GDM1 (cell line): ENCODE measurements at places on chromosomes 4 and X.
A peak's percentile ranks its signal among the peaks of the same experiment; 100 is the strongest.

DNA sequence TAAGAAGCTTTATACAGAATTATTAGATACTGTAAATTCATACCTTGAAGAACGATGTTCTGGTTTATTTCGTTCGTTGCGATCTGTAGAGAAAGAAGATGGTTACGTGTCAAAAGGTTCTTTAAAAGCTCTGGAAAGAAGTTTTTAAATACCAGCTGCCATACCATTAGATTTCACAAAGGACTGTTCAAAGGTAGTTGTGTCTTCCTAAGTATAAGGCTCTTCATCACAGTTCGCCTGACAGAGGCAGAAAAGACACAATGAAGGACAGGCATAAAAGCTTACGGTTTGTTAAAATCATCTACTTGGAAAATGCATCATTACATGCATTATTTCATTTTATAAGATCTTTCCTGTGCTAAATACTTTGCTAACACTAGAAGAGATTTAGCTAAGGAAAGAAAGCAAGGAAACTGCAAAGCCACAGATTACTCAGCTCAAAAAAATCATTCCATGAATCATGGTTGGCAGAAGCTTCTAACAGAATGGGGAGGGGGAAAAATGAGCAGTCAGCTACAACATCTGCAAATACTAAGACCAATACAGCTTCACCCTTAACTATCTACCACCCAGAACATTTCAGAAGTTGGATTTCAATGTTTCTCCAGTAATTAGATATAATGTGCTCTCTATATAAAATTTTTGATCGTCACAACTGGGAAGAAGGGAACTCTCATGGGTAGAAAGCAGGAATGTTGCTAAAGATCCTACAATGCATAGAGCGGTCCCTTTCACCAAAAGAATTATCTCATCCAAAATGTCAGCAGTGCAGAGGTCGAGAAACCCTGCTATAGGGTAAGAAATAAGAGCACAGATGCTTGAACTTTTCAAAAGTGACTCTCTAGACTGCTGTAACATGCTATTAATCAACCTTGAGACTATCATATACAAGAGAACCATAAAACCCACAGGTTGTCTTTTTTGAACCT, 50.7 kb upstream of the PRSS48 start:
- DNase-seq, result no peak

GRCh38 chr4:69517674-69518073, 22.0 kb upstream of the UGT2B4 start:
- DNase-seq, result no peak

- no peak for DNase-seq
Measured at GRCh38 chr4:110735686-110736085, 112.8 kb upstream of the PITX2 start.

- no peak for DNase-seq
Measured at GRCh38 chrX:41377624-41378023, 43.7 kb downstream of the DDX3X start.

GRCh38 chr4:40144716-40145115, 52.1 kb upstream of the RHOH start:
- DNase-seq, result no peak

- DNase-seq, result no peak
Measured at GRCh38 chrX:111671668-111672067, 9.3 kb upstream of the ALG13 start.

DNA sequence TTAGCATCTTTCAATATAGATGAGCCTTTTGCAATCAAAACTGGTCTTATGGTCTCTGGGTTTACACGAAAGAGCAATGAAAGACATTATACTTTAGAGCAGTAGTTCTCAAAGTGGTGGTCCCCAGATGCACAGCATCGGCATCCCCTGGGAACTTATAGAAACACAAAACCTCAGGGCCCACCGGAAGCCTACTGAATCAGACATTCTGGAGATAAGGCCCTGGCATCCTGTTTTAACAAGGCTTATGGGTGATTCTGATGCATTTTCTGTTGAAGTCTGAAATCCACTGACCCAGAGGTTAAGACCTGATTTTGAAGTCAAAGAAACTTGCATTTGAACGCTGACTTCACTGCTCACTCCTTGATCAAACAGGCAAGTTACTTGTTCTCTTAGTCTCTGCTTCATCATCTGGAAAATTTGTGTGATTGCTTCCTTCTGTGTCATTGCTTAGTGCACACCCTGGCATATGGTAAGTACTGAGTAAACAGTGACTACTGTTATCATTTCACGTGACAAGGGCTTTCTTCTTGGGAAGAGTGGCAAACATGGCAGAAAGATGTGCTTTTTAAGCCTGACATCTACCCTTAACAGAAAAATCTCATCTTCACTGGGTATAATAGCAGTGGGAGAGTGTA, 14.5 kb downstream of the CHRNA9 start:
- no peak for DNase-seq

DNA sequence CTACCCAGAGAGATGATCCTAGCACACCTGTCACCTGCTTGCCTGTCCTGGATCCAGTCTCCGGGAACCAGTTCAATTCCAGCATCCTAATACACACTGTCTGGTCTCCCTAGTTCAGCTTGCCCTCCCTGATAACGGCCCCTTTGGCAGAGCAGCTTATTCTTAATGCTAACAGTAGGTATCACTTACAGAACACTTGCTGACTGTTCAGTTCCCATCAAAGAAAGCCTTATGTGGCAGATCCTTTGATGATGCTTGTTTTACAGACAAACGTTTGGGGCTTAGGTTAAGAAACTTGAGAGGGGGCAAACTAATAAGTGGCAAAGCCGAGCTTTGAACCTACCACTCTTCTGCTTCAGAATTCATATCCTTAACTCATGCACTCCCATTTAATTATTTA, 890 bp downstream of the RASSF6 start:
- DNase-seq, result no peak

DNA sequence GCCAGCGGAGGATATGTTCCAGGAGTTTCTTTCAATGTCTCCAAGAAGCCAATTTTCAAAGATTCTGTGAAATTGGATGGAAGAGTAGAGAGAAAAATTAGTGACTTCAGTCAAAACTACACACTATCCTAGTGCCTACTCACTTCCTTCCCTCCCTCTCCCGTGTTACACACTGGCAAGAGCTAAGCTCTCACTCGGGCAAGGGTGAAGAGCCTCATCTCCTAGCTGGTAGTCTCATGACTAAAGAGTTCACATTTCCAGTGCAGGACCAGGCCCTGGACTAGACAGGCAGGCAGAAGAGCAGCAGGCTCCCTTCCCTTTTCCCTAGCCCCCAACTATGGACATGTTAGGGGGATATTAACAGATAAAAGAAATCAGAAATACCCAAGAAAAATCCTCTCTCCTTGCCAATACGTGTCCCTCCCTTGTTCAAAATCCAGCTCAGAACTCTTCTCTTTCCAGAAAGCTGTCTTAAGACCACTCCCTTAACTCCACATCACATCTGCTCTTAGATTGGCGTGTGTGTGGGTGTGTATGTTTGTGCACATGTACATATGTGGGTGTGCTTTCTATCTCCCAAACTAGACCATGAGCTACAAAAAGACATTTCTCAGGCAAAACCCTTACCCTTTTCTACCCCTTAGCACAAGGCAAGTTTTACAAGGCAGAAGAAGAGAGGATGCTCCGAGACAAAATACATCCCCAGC, 29.9 kb downstream of the ZDHHC9 start:
- DNase-seq, result no peak

- DNase-seq, result no peak
Measured at GRCh38 chrX:3815896-3816664, 102.6 kb upstream of the PRKX start.

- peak; percentile 46 for DNase-seq
Measured at GRCh38 chr4:5051278-5052203, at the start of gene STK32B. Gene STK32B (plus strand): TSS chr4:5051480.

DNA sequence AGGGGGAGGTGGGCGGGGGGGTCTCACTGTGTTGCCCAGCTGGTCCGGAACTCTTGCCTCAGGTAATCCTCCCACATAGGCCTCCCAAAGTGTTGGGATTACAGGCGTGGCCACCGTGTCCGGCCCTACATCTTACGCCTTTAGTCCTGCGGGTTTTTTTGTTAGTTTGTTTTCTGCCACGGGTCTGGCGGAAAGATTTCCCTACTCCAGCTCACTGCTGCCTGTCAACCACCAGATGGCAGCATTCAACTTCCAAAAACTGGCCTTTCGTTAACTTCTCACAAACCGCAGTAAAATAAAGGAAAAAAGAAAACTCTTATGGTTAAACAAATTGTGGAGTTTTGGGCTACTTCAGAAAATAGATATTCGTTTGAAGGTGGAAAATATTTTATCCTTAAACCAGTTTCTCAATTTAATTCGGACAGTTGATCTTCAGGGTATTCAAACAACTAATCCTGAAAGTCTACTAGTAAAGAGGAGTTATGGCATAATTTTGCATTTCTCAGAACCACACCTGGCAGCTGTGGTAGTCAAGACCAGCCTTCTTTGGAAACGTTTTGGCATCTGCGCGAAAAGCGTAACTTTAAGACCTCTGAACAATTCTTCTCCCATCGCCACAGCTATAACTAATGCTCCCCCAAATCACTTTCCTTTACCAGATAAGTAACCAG, 41.1 kb downstream of the LUZP4 start:
- DNase-seq, result peak; percentile 40

- DNase-seq, result no peak
Measured at GRCh38 chrX:154988719-154989118, 33.8 kb downstream of the F8 start.

GRCh38 chr4:87912164-87913004, 63.1 kb upstream of the SPP1 start:
- DNase-seq, result no peak

DNA sequence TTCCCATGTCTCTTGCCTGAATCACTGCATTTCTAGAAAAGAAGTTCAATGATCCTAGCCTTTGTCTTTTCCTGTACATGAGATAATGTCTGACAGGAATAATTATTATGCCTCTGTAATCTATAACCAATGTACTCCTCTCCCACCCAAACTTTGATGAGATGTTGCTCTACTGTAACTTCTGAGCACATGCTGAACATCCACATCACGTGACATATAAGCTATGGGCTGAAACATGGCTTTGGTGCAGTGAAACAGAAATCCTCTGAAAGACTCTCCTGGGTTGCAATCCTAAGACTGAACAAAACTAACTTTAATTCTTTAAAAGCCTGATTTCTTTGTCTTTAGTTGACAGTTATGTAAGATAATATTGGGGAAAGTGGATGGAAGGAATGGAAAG, 1.5 kb upstream of the ADAD1 start:
- DNase-seq, result no peak

DNA sequence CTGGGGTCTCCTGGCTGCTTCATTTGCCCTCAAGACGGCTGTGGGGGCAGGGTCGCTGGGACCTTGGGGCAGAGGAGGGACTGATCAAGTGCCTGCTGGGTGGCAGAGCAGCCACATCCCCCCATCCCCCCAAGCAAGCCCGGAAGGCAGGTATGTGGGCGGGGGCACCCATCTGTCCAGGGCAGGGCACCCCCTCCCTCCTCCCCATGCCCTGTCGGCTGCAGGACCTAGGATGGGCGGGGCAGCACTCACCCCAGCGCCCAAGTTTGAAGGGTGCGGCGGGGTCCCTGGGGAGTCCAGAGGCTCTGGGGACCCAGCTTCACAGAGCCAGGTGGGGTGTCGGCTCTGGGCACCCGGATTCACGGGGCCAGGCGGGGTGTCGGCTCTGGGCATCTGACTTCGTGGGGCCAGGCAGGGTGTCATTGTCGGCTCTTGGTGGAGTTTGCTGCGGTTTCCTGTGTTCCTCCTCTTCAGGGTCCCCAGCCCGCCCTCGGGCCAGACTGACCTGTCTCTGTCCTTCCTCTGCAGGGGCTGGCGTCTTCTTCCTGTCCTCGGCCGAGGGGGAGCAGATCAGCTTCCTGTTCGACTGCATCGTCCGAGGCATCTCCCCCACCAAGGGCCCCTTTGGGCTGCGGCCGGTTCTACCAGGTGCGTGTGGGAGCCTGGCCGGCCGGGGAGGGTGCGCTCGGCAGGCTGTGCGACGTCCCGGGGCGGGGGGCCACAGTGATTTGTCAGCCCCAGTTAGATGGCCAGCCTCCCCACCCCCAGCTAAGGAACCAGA, 22.1 kb downstream of the DOK7 start:
- no peak for DNase-seq

DNA sequence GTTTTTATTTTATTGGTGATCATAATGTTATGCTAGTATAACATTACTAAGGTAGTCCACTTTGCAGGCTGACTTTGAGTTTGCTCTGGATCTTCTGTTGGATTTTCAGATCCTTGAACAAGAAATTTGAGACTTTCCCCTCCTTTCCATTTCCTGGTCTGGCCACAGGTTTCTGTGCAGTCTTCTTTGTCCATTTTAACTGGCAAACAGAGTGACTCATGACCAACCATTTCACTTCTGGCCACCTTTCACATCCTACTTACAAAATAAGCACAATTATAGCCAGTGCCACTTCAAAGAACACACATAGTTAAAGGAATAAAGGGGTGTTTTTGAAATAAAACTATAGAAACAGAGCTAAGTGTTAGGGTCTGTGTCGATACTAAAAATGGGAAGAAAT, 8.4 kb downstream of the ANK2 start:
- no peak for DNase-seq

DNA sequence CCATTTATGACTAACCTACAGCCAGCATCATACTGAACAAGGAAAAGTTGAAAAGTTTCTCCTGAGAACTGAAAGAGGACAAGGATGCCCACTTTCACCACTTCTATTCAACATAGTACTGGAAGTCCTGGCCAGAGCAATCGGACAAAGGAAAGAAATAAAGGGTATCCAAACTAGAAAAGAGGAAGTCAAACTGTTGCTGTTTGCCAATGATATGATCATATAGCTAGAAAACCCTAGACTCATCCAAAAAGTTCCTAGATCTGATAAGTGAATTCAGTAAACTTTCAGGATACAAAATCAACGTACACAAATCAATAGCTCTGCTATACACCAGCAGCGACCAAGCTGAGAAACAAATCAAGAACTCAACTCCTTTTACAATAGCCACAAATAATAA, 64.5 kb downstream of the CENPC start:
- no peak for DNase-seq

DNA sequence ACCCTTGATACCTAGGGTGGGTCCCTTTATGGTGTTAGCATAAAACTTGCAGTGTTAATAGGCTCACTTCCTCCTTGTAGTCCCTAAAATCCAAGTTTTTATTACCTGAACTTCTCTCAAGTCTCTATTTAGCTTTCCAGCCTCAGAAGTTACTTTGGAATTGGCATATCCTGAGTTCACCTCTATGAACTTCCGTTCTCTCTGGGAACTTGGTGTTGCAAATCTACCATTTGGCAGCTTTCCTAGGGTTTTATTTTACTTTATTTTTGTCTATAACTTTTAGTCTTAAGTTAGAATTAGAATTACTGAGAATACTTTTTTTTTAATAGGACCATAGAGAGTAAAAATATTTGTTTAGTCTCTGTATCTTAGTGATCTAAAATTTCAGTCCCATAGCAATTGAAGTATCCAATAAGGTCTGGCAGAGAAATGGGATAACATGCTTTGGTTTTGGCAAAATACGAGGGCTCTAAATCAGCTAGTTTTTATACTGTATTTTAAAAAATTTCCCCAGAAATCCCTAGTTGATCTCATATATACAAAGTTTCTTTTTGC, 30.3 kb upstream of the NAF1 start:
- DNase-seq, result no peak

GRCh38 chrX:38539748-38540147, 21.6 kb upstream of the TSPAN7 start:
- no peak for DNase-seq

- DNase-seq, result no peak
Measured at GRCh38 chr4:76016393-76016792, 6.9 kb downstream of the CXCL10 start.
